Globus pallidus (tissue), 1 donor: ENCODE measurements at places on chromosomes 1 and 21.

- DNase-seq, result no peak
These were observed 37.8 kb downstream of the RABGAP1L start for GRCh38 chr1:174197088-174197487.

DNA sequence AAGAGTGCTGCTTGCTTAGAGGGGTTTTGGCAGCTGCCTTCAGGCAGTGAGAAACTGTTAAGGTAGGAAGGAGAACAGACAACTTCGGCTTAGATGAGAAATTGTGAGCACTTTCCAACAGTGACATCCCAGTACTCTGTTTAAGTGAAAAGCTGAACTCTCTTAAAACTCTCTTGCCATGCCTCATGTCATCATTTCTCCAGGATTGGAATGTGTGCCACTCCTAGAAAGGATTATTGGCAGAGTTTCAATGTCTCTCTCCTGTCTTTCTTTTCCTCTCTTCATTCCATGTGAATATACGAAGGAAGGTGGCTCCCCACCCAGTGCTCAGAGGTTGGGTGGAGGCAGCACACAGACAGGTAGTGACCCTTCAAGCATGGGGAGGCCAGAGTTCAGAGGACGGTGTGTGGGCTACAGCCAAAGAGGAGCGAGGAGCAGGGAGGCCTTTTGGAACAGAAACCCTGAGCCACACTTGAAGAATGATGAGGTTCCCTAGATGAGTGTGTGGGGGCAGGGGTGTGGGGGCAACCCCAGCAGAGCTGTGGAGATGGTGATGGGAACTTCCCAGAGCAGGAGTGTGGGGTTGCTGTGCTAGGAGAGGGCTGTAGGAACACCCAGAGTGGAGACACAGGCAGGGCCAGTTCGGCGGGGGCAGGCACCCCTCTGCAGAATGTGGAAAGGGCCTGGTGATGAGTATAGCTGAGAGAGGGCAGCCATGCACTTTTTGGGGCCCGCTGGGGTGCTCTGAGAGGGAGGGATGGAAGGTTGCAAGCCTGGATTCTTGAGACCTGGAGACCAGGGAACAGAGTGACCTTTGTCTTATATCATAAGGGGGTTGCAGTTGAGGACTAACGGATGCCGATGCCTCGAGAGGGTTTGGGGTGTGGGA, 58.8 kb downstream of the GALNT2 start:
- no peak for DNase-seq

GRCh38 chr1:183841550-183841949, 36.6 kb downstream of the RGL1 start:
- no peak for DNase-seq

GRCh38 chr1:33260439-33260838, 4.1 kb downstream of the ZNF362 start:
- no peak for DNase-seq

GRCh38 chr21:38377165-38378088, 120.6 kb downstream of the KCNJ15 start:
- no peak for DNase-seq

- no peak for DNase-seq
These were observed 139.1 kb downstream of the DUSP10 start for GRCh38 chr1:221602830-221603229.

- DNase-seq, result peak; percentile 13
These were observed 2.0 kb upstream of the ATP13A2 start for GRCh38 chr1:17013491-17014320.

- peak; percentile 55 for DNase-seq
These were observed 12.5 kb upstream of the GUCA2A start for GRCh38 chr1:42176902-42177519.

DNA sequence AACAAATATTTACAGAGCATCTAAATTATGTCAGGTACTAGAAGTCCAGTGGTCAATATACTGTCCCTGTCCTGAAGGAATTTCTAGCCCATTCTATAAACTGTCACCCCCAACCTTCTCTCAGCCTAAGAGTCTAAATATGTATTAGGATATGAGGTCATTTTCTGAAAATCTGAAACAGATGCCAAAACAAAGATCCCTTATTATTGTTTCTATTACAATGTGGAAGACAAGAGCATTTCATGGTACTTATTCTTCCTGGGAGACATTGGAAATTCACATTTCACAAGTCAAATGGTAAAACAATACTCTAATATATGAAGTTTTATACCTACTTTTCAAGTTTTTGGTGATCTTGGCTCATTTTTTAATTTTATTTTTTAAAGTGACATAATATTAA, 2.6 kb downstream of the CLCA1 start:
- DNase-seq, result no peak

DNA sequence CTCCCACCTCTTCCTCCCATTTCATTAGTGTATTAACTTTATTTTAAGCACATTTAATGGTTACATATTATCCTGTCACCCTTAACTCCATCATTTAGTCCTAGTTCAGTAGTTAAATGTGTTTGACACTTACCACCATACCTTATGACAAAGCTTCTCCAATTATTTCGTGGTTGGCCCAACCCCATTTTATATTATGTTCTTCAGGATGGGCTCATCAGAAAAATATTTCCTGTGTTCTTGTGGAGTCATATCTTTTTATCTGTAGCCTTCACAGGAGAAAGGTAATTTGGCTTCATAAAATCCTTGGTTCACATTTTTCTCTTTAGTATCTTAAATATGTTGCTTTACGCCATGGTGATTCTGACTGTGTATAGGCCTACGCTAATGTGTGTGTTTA, 142.3 kb upstream of the COL6A1 start:
- no peak for DNase-seq

- DNase-seq, result no peak
These were observed 52.3 kb upstream of the COG2 start for GRCh38 chr1:230589951-230590350.
